Posterior vena cava (tissue), 2 donors: ENCODE measurements at places on chromosomes 3 and 15. TPM values are rescaled to one million over a fixed set of nuclear protein-coding genes. Genes with fewer than 3 reads are reported as not detected.

DUOX1 gene
- total RNA-seq, result 0.62 TPM

TRAIP gene
- 2.2 TPM for total RNA-seq

SLC28A2 gene
- total RNA-seq, result not detected

IL17RE gene
- 10.0 TPM for total RNA-seq

C3orf49 gene
- total RNA-seq, result not detected

BSN gene
- 0.48 TPM for total RNA-seq

CHRNA7 gene
- 1.3 TPM for total RNA-seq
